Camera-type eye (tissue), 1 donor: ENCODE measurements at places on chromosomes 11 and 22. TPM values are rescaled to one million over a fixed set of nuclear protein-coding genes. Genes with fewer than 3 reads are reported as not detected.

Gene SHANK3
- total RNA-seq = 10.6 TPM

Gene HYOU1
- total RNA-seq = 74.0 TPM

Gene PLA2G6
- 58.6 TPM for total RNA-seq

Gene TMX2
- 60.7 TPM for total RNA-seq

Gene PHF21B
- total RNA-seq = 13.1 TPM

Gene MPZL2
- total RNA-seq = 18.4 TPM

Gene SAMM50
- total RNA-seq = 47.9 TPM

Gene SERPING1
- total RNA-seq = 31.2 TPM

Gene RDX
- total RNA-seq = 105 TPM

Gene P2RX3
- total RNA-seq = 1.3 TPM

Gene SLC17A6
- 13.5 TPM for total RNA-seq

Gene SUSD2
- 2.6 TPM for total RNA-seq

Gene NTM
- total RNA-seq = 81.8 TPM

Gene MMP8
- total RNA-seq = not detected

Gene TTC17
- total RNA-seq = 179 TPM

Gene SCT
- total RNA-seq = not detected

Gene MYEOV
- not detected for total RNA-seq

Gene CHEK1
- total RNA-seq = 13.7 TPM

Gene VWCE
- 2.5 TPM for total RNA-seq
